ENCODE measurements at places on chromosomes 7 and 10.

GRCh38 chr10:89162596-89162995, 44.5 kb downstream of the CH25H start:
- no peak for DNase-seq

GRCh38 chr7:40757109-40757508, 622.3 kb downstream of the SUGCT start:
- no peak for DNase-seq

- no peak for DNase-seq
Measured at GRCh38 chr7:72211175-72211574, 201.0 kb downstream of the CALN1 start.

DNA sequence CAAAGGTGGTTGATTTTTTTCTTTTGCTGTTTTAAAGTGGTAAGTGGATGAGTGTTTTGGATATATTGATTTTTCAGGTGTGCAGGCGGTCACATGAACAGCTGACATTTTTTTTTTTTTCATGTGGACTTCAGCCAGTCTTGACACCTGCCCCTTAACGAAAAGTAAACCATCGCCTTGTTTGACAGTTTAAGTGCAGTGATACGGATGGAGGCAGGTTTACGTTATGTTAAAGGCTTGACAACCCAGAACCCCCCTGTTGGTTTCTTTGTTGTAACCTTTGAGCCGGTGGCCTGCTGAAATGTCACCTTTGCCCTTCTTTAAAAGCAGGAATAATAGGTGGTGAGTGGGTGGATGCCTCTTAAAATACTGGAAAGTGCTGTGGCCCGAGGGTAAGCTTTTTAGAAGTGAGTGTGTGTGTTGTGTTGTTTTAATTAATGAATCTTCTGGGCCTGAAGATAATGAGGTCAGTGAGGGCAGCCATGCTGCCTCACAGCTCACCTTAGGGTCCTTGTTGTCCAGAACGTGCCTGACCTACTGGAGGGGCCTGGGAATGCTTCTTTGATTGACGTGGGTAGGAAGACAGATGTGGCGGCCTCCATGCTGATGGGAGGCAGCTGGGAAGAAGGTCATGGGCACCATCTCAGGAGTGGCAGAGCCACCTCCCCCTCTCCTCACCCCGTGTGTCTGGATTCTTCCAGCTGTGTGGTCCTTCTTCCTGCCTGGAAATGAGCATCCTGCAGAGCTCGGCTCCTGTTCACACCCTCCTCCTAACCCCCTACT, 69.8 kb downstream of the TCF7L2 start:
- no peak for DNase-seq

DNA sequence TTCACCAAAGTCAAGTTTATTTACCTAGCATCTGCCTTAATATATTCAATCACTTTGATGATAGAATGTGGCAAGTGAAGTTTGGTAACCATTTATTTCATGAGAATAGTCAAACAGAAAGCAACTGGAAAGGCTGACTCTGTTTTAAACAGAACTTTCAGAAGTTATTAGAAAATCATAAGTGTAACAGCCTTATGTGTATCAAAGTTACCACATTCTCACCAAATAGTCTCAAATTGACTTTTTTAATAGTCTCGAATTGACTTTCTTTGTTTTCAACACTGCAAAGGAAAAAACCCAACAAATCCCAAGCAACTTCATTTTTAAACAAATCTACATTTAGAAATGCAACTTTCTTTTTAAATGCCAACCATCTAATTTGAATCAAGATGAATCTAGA, 29.5 kb downstream of the NAMPT start:
- no peak for DNase-seq

Data from ELR (cell line).